ENCODE measurements at places on chromosomes 12 and 14. TPM values are rescaled to one million over a fixed set of nuclear protein-coding genes. Genes with fewer than 3 reads are reported as not detected.

Gene NEDD1
- 27.6 TPM for total RNA-seq

Gene TRMT5
- total RNA-seq, result 8.8 TPM

Gene TAS2R50
- 1.8 TPM for total RNA-seq

Gene SLC17A8
- total RNA-seq, result not detected

Gene CCDC92
- 7.9 TPM for total RNA-seq
